Activated T-helper 2 cell treated with anti-CD3 and anti-CD28 coated beads, Interferon-gamma antibody, Interleukin-2, Interleukin-4, amounts not matched to agents 10 μg/mL and 5 μg/mL and 100 μg/mL, durations not matched to agents 14 hours and 24 hours and 36 hours (primary cell): ENCODE measurements at places on chromosomes 5 and 9. TPM values are rescaled to one million over a fixed set of nuclear protein-coding genes. Genes with fewer than 3 reads are reported as not detected.

DNA sequence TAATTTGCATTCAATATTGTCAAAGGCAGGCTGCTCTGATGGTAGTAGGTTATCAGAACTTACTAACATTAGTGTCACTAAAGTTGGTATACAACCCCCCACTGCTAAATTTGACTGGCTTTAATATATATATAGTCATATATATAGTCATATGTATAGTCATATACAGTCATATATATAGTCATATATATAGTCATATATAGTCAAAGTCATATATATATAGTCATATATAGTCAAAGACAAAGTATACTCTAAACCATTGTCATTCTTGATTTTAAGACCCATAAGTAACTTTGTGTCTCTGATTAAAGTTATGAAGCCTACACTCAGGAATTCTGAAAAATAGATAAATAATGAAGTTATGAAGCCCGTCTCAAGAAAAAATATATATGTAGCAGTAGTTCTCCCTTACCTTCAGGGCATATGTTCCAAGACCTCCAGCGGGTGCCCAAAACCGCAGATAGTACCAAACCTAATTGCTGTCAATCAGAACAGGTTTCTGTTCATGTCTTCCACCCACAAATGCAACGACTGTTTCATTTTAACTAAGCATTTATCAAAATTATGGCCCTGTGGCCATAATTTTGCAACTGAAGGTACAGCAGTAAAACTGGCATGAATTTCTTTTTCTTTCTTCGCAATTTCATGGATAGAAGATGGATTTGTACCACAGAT, 40.1 kb downstream of the TRPM6 start:
- H3K4me1 ChIP-seq = no peaks in the 10 kb centered on the region
- DNase-seq = no peak
- H3K4me3 ChIP-seq = no peak overlapping the region
- H3K27me3 ChIP-seq = no peaks in the 10 kb centered on the region
- H3K27ac ChIP-seq = no peak overlapping the region

GRCh38 chr9:27090711-27091110, 18.3 kb upstream of the TEK start:
- H3K4me3 ChIP-seq = no peak overlapping the region
- H3K36me3 ChIP-seq = no peaks in the 10 kb centered on the region
- no peaks in the 10 kb centered on the region for H3K27me3 ChIP-seq
- no peak overlapping the region for H3K27ac ChIP-seq
- no peaks in the 10 kb centered on the region for H3K4me1 ChIP-seq

- no peak for DNase-seq
- H3K4me3 ChIP-seq = no peak overlapping the region
- peaks cover 1% of the 10 kb centered on the region for H3K27me3 ChIP-seq
- no peaks in the 10 kb centered on the region for H3K36me3 ChIP-seq
- H3K4me1 ChIP-seq = no peaks in the 10 kb centered on the region
These were observed 99.5 kb upstream of the ALDH1B1 start for GRCh38 chr9:38293022-38293421.

The ZMAT2 gene
- 53.4 and 53.9 TPM in 2 replicates for total RNA-seq

GRCh38 chr9:92384375-92384774, 20.0 kb downstream of the OGN start:
- H3K36me3 ChIP-seq = peaks cover 2% of the 10 kb centered on the region
- no peak overlapping the region for H3K27ac ChIP-seq

The HCN1 gene
- not detected in 2 replicates for total RNA-seq

The NIPAL4 gene
- total RNA-seq = 1.9 and 2.1 TPM in 2 replicates

DNA sequence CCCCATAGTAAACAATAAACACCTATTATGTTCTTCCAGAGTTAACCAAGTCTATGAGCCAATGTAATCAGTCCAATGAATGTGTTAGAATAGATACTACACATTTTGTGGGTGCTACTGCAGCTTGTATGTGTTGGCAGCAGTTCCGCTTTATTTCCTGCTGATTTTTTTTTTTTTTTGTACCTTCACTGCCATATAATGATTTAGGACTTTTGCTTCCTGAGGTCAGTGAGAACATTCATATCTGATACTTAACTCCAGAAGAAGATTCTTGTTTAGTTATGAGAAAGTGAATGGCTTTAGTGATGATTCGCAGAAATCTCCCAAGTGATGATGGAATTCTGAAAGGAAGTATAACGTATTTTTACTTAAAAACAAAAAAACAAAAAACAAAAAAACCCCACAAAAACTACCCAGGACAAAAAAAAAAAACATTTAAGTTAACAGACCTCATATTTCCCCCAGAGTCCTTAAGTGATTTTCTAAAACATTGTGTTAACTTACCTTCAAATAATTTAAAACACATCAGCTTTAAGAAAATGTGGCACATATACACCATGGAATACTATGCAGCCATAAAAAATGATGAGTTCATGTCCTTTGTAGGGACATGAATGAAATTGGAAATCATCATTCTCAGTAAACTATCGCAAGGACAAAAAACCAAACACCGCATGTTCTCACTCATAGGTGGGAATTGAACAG, 24.7 kb upstream of the LMNB1 start:
- peaks cover 28% of the 10 kb centered on the region for H3K4me1 ChIP-seq
- no peak for DNase-seq
- H3K27me3 ChIP-seq = no peaks in the 10 kb centered on the region
- no peak overlapping the region for H3K27ac ChIP-seq

The PNPLA7 gene
- total RNA-seq = 1.6 TPM in 2 replicates

The INSL4 gene
- not detected in 2 replicates for total RNA-seq

The KIAA1958 gene
- total RNA-seq = 10.7 and 11.4 TPM in 2 replicates

The ORM2 gene
- total RNA-seq = not detected in 2 replicates

DNA sequence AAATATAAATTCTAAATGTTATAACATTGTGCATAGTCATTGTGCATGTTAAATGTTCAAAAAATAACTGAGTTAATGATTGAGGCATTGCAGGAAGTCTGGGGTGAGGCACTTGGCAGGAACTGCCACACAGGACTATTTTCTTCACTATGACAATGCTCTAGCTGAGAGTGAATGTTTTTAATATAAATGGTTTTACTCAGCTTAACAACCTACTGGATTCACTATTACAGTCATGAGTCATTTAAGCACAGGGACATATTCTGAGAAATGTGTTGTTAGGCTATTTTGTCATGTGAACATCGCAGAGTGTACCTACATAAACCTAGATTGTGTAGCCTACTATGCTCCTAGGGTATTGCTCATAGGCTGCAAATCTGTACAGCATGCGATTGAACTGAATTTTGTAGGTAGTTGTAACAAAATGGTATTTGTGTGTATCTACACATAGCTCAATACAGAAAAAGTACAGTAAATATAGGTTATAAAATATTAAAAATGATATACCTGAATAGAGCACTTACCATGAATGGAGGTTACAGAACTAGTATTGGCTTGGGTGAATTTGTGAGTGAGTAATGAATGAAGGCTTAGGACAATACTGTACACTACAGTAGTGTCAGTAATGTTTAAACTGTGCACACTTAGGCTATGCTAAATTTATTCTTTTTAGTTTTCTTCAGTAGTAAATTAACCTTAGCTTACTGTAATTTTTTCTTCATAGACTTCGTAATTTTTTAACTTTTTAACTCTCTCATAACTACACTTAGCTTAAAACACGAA, 346.1 kb upstream of the PTGER4 start:
- DNase-seq = no peak
- peak overlapping the region; percentile 43 for H3K27ac ChIP-seq
- peaks cover 42% of the 10 kb centered on the region for H3K36me3 ChIP-seq
- H3K27me3 ChIP-seq = no peaks in the 10 kb centered on the region

GRCh38 chr9:92138157-92138959, 23.1 kb upstream of the SPTLC1 start:
- peaks cover 32% of the 10 kb centered on the region for H3K27me3 ChIP-seq
- DNase-seq = peak; percentile 63
- H3K4me3 ChIP-seq = no peak overlapping the region
- peaks cover 12% of the 10 kb centered on the region for H3K4me1 ChIP-seq
- no peaks in the 10 kb centered on the region for H3K36me3 ChIP-seq

DNA sequence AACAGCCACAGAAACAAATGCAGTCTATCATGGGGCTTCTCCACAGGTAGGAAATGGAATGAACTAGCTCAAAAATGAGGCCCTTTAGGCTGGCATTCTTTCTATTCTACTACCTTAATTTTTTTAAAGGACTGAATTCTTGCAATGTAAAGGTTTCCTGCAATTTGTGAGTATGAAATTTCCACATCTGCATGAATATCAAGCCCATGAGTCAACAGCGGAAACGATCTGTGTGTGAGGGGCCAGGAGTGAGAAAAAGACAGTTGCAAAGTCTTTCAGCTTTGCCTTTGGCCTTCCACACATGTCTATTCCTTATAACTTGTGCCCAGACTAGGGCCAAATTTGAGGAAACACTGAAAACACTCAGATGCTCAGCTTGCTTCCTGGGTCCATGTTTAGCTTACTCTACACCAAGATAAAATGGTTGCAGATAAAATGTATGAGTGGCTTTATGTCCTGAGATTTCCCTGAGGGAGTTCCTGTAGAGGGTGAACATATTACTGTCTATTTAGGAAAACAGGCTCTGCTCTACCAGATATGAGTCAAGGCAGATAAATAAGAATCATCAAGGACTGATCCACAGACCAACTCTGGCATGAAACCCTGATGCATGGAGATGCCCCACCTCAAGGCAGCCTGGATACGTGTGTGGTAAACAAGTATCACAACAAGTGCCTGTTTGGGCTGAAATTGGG, 46.5 kb downstream of the RETREG1 start:
- no peaks in the 10 kb centered on the region for H3K27me3 ChIP-seq
- DNase-seq = no peak
- no peak overlapping the region for H3K27ac ChIP-seq
- H3K36me3 ChIP-seq = peaks cover 34% of the 10 kb centered on the region
- peaks cover 11% of the 10 kb centered on the region for H3K4me1 ChIP-seq
- no peak overlapping the region for H3K4me3 ChIP-seq

DNA sequence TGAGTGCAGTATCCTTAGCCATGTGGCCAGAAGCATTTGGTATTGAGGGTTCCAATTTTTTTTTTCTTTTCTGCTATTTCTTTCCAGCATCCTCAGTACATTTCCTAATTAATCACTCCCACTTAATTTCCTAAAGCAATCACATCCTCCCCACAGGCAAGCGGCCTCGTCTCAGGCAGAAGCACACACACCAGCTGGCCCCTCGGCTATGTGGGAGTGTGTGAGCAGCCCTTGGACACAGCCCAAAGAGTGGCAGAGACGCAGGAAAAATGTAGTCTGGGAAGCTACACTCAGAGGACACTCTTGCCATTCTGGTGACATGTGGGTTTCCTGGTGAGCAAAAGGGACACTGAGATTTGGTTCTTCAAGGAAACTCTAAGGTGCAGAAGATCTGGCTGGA, 20.7 kb downstream of the SLIT3 start:
- H3K4me1 ChIP-seq = no peaks in the 10 kb centered on the region
- no peak for DNase-seq
- no peak overlapping the region for H3K4me3 ChIP-seq
- no peak overlapping the region for H3K27ac ChIP-seq
- no peaks in the 10 kb centered on the region for H3K36me3 ChIP-seq

- H3K36me3 ChIP-seq = no peaks in the 10 kb centered on the region
- no peaks in the 10 kb centered on the region for H3K4me1 ChIP-seq
- H3K27me3 ChIP-seq = peaks cover 4% of the 10 kb centered on the region
- H3K4me3 ChIP-seq = no peak overlapping the region
- no peak overlapping the region for H3K27ac ChIP-seq
These were observed 4.1 kb downstream of the EQTN start for GRCh38 chr9:27292659-27293405.

The TOR1B gene
- total RNA-seq = 23.9 and 25.2 TPM in 2 replicates

- no peaks in the 10 kb centered on the region for H3K27me3 ChIP-seq
- no peaks in the 10 kb centered on the region for H3K36me3 ChIP-seq
- no peak overlapping the region for H3K27ac ChIP-seq
- DNase-seq = no peak
- H3K4me3 ChIP-seq = no peak overlapping the region
- no peaks in the 10 kb centered on the region for H3K4me1 ChIP-seq
These were observed 340.5 kb downstream of the ARHGEF28 start for GRCh38 chr5:73966451-73966850.

The MRPL41 gene
- 43.2 and 49.4 TPM in 2 replicates for total RNA-seq

- no peaks in the 10 kb centered on the region for H3K27me3 ChIP-seq
- no peaks in the 10 kb centered on the region for H3K36me3 ChIP-seq
- no peak overlapping the region for H3K27ac ChIP-seq
- H3K4me1 ChIP-seq = peaks cover 21% of the 10 kb centered on the region
- H3K4me3 ChIP-seq = no peak overlapping the region
- no peak for DNase-seq
These were observed 34.7 kb upstream of the MIER3 start for GRCh38 chr5:56986626-56986947.

- H3K27ac ChIP-seq = no peak overlapping the region
- peaks cover 4% of the 10 kb centered on the region for H3K4me1 ChIP-seq
- peaks cover 13% of the 10 kb centered on the region for H3K36me3 ChIP-seq
- no peak for DNase-seq
- no peaks in the 10 kb centered on the region for H3K27me3 ChIP-seq
These were observed 7.7 kb upstream of the EXOC3 start for GRCh38 chr5:435156-435790.

DNA sequence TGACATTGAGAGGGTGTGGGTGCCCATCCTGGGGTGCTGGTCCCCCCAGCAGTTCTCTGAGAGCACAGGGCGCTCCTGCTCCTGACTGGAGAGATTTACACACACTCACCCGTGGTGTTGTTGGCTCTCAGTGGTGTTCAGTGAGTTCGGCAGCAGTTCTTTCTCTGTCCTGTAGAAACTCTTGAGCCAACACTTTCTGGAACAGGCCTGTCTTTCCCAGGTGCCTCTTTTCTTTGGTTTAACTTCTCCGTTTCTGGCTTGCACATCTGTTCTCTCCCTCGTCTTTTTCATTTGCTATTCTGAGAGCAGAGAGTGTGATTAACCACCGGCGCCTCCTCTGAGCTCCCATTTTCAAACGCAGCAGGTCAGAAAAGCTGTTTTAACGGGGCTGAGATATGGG, 284.5 kb downstream of the IRX2 start:
- no peak for DNase-seq
- no peak overlapping the region for H3K4me3 ChIP-seq
- H3K36me3 ChIP-seq = no peaks in the 10 kb centered on the region
- no peaks in the 10 kb centered on the region for H3K27me3 ChIP-seq
- no peaks in the 10 kb centered on the region for H3K4me1 ChIP-seq

GRCh38 chr9:6184749-6185645, 30.6 kb upstream of the IL33 start:
- H3K4me1 ChIP-seq = peaks cover 1% of the 10 kb centered on the region
- H3K36me3 ChIP-seq = no peaks in the 10 kb centered on the region
- H3K4me3 ChIP-seq = no peak overlapping the region
- DNase-seq = no peak
- H3K27me3 ChIP-seq = peaks cover 2% of the 10 kb centered on the region

DNA sequence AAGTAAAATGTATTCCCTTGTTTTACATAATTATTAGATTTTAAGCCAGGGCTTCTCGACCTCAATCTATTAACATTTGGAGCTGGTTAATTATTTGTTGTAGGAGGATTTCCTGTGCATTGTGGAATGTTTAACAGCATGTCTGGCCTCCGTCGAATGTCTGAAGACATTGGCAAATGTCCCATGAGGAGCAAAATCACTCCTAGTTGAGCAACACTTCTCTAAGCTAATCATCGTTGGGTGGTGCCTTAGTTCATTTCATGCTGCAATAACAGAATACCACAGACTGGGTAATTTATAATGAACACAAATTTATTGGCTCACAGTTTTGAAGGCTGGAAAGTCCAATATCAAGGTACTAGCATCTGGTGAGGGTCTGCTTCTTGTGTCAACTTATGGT, 13.4 kb upstream of the VPS13A start:
- DNase-seq = no peak
- H3K27me3 ChIP-seq = peaks cover 14% of the 10 kb centered on the region
- no peaks in the 10 kb centered on the region for H3K4me1 ChIP-seq
- H3K27ac ChIP-seq = no peak overlapping the region
- H3K4me3 ChIP-seq = no peak overlapping the region

The CDH9 gene
- not detected in 2 replicates for total RNA-seq
